ENCODE measurements at places on chromosomes 1 and 21.

GRCh38 chr1:230067419-230067870 is 407 bp downstream of the GALNT2 start:
- peak; percentile 47 for DNase-seq

- DNase-seq = no peak
Measured at GRCh38 chr1:72018562-72018961, 263.8 kb downstream of the NEGR1 start.

DNA sequence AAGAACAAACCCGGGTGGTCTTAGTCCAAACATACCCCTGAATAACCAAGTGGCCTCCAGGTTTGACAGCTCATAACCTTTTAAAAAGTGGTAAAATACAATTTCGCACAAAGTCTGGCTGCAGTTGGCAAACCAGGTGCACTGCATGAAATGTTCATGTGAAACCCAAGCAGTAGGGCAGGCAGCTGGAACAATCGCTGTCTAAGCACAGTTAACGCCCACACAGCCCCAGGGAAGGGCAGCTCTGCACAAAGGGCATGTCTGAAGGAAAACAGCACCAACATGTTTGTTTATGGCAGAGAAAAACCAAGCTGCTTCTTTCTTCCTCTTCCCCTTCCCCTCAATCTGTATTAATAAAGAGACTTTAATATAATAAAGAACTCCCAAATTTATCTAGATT is 49.5 kb downstream of the KIAA1614 start:
- peak; percentile 52 for DNase-seq

DNA sequence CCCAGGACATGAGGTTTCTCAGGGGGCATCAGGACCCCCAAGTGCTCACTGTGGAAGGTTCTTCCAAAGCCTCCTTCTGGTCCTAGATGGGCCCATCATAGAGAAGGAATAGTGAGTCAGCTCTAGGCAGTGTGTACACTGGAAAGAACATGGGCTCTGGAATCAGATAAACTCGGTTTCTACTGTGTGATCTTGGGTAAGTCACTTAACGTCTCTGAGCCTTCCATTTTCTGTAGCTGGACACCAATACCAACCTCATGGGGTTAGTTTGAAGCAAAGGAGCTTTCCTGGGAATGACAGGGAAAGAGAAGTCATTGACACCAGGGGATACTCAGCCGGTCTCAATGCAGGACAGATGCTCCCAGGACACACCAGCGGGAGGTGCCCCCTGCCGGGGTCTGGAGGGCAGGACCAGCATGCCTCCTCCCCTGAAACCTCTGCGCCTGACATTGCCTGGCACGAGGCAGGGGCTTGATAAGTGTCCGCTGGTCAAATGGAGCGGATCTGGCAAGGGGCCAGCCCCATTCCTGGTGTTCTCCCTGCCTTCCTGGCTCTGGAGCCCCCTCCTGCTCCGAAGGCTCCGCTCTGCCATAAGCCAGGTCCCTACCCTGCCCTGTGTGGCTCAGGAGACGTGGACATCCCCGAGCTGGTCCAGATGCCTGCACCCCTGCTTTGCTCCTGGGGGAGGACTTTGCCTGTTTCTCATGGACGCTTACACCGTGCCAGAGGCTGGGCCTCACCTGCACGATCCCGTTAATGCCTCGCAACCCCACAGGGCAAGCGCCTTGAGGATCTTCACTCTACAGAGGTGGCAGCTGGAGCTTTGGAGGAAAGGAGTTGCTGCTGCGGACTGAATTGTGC is 52.8 kb downstream of the EDN2 start:
- DNase-seq = no peak

- DNase-seq = no peak
Measured at GRCh38 chr1:214002472-214002871, 14.7 kb downstream of the PROX1 start.

GRCh38 chr1:234897390-234897749 is 231.3 kb downstream of the TOMM20 start:
- no peak for DNase-seq

DNA sequence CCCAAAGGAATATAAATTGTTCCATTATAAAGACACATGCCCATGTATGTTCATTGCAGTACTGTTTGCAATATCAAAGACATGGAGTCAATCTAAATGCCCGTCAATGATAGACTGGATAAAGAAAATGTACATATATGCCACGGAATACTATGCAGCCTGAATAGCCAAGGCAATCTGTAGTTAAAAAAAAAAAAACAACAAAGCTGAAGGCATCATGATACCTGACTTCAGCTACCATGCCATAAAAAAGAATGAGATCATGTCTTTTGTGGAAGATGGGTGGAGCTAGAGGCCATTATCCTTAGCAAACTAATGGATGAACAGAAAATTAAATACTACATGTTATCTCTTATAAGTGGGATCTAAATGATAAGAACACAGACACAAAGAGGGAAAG is 36.0 kb downstream of the GPR88 start:
- DNase-seq = no peak

- DNase-seq = peak; percentile 54
Measured at GRCh38 chr1:225851805-225852204, 30.4 kb downstream of the TMEM63A start.

DNA sequence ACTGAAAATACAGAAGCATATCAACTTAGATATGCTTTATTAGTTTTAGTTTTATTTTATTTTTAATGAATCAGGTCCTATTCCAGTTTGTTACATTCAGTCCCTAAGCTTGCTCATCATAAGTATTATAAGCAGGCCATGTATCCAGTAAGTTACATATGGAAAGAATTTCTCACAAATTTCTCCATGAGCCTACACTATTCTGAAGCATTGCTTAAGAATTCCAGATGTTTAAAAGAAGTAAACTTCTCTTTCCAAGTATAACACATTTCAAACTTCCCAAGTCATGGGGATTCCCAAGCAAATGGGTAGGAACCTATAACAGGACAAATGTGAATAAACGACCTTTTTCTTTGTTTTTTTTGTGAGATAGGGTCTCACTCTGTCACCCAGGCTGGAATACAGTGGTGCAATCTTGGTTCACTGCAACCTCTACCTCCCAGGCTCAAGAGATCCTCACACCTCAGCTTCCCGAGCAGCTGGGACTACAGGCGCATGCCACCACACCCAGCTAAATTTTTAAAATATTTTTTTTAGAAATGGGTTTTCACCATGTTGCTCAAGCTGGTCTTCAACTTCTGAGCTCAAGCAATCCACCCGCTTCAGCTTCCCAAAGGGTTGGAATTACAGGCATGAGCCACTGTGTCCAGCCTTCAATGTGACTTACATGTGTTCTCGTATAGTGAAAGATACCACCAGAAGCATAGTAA is 39.0 kb downstream of the ST7L start:
- DNase-seq = no peak

DNA sequence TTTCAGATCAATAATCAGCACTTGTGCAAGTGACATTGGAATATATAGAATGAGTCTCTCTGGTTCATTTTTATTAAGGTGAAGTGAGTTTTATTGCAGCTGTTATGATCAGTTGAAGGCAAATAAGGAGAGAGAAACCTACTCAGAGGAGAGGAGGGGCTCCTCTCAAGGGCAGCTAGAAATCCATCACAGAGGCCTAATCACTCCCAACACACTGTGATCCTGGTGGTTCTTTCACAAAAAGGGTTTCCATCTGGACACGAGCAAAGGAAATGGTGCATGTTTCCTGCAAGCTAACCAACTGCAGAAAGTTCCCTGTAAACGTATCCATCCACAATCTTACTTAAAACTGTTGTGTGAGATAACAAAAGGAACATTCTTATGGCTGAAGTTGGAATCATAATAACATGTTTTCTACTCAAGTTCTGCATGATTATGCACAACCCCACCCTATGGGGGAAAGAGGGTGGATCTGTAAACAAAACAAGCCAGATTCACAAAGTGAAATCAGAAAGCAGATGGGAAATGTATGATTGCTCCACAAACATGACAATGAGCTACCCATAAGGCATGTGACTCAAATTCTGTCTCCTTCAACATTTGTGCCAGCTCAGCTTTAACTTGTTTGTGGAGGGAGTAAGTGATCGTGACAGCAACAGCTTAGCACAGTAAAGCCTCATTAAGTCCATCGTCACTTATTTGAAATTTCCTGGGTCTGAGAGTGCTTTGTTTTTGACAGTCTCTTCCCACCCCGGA is 141.2 kb upstream of the ST6GALNAC5 start:
- no peak for DNase-seq

Measured in suppressor macrophage (primary cell).